Ovary (tissue), 10 donors: ENCODE measurements at places on chromosomes 2 and 18. TPM values are rescaled to one million over a fixed set of nuclear protein-coding genes. Genes with fewer than 3 reads are reported as not detected.

CRYGD gene
- 2.0 TPM for total RNA-seq

MAPRE3 gene
- 23.8 TPM for total RNA-seq

DNA sequence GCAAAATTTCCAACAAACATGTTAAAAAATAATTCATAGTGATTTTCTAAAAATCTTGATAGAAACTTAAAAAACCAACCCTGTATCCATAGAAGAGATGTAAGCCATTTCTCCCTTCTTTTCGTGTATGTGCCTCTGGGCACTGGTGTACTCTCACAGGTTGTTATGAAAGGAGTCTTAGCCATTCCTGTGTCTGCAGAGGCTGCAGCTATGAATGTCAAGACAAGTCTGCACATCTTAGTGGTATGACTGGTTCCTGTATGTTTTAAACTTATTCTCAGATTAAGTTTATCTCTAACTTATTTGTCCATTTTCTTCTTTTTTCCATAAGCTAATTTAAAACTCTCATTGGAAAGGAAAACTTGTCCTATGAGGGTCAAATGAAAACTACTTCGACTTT lies 84.0 kb downstream of the DPP4 start:
- no peak for DNase-seq
- no peaks in the 10 kb centered on the region for H3K36me3 ChIP-seq
- H3K4me3 ChIP-seq, result no peak overlapping the region
- H3K4me1 ChIP-seq, result no peaks in the 10 kb centered on the region
- H3K27me3 ChIP-seq, result no peaks in the 10 kb centered on the region

GRCh38 chr18:45786941-45787340 lies 38.5 kb upstream of the SIGLEC15 start:
- DNase-seq, result no peak
- no peaks in the 10 kb centered on the region for H3K27me3 ChIP-seq
- H3K27ac ChIP-seq, result no peak overlapping the region
- H3K36me3 ChIP-seq, result no peaks in the 10 kb centered on the region
- no peaks in the 10 kb centered on the region for H3K4me1 ChIP-seq

DNA sequence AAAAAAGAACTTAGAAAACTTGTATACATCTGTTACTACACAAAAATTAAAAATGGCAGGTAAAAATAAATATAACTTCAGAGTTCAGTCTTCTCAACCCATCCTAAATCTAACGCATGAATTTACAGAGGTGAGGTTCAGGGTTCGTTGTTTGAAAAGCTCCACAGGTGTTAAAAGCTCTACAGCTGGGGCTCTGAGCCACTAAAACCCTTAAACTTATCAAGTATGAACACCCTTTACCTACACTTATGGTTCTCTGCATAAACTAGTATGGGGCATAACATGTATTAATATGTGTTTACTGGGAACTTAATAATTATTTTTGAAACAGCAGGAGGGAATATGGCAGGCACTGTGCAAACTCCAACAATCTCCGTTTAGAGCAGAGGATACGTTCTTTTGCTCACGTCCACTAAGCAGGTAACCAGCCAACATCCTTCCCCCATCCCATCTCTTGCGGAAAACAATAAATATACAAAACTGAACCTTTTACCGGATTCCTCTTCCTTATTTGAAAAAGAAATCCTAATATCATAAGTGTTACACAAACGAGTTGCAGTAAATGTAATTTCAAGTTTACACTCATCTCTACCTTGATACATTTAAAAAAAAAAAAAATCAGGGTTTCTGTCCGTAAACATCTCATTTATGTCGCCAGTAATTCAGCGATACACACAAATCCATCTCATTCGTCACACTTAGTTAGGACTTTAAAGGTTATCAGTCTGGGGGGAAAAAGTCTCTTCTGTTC lies 1.3 kb downstream of the PIAS2 start:
- no peak overlapping the region for H3K27ac ChIP-seq
- peak overlapping the region; percentile 62 for H3K4me3 ChIP-seq
- H3K36me3 ChIP-seq, result no peaks in the 10 kb centered on the region
- peaks cover 5% of the 10 kb centered on the region for H3K4me1 ChIP-seq

GRCh38 chr2:58984731-58985130 lies 743.6 kb upstream of the FANCL start:
- H3K4me1 ChIP-seq, result no peaks in the 10 kb centered on the region
- no peak for DNase-seq
- H3K36me3 ChIP-seq, result no peaks in the 10 kb centered on the region
- no peak overlapping the region for H3K4me3 ChIP-seq
- no peaks in the 10 kb centered on the region for H3K27me3 ChIP-seq
- H3K27ac ChIP-seq, result no peak overlapping the region

GRCh38 chr2:196587056-196587455 lies 52.5 kb upstream of the CCDC150 start:
- no peaks in the 10 kb centered on the region for H3K27me3 ChIP-seq
- H3K27ac ChIP-seq, result no peak overlapping the region
- no peaks in the 10 kb centered on the region for H3K4me1 ChIP-seq
- no peak for DNase-seq
- H3K4me3 ChIP-seq, result no peak overlapping the region

DNA sequence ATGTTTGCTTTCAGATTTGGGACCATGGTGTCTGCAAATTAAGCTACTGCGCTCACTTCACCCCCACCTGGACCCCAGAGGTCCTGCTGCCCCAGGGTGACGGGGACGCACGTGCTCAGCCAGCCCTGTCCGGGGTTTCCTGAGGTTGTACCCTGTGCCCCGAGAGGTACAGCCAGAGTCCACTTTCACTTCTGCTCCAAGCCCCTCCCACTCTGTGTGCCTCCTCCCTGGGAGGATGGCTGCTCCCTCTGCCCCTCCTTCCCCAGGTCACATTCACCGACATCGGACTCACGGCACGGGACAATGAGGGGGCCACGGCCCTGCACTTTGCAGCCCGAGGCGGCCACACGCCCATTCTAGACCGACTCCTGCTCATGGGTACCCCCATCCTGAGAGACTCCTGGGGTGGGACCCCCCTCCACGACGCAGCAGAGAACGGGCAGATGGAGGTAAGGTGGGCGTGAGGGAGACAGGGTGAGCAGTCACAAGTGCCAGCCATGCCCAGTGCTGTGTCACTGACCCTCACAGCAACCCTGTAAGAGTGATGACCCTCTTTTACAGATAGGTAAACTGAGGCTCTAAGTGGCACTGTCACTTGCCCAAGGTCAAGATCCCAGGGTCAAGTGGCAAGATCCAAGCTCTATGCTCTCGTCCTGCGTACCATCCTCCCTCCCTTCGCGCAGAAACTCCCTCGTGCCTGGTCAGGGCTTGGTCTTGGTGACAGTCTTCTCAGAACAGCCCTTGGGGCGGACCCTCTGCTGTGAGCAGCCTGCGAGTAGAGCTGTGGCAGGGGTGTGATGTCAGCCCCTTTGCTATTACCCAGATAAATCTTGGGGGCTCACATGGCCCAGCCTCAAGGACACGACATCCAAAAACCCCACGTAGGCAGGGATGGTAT lies 7.6 kb downstream of the ESPNL start:
- H3K4me1 ChIP-seq, result no peaks in the 10 kb centered on the region
- no peaks in the 10 kb centered on the region for H3K27me3 ChIP-seq
- H3K27ac ChIP-seq, result no peak overlapping the region
- H3K36me3 ChIP-seq, result no peaks in the 10 kb centered on the region

GRCh38 chr18:55509631-55510324 lies 78.2 kb downstream of the TCF4 start:
- H3K4me3 ChIP-seq, result peak overlapping the region; percentile 13
- no peaks in the 10 kb centered on the region for H3K36me3 ChIP-seq
- peak overlapping the region; percentile 9 for H3K27ac ChIP-seq
- H3K27me3 ChIP-seq, result no peaks in the 10 kb centered on the region
- H3K4me1 ChIP-seq, result peaks cover 1% of the 10 kb centered on the region

GRCh38 chr18:2303517-2304238 lies 267.6 kb downstream of the METTL4 start:
- no peak overlapping the region for H3K27ac ChIP-seq
- H3K27me3 ChIP-seq, result no peaks in the 10 kb centered on the region
- no peaks in the 10 kb centered on the region for H3K4me1 ChIP-seq
- no peak overlapping the region for H3K4me3 ChIP-seq
- H3K36me3 ChIP-seq, result no peaks in the 10 kb centered on the region
- DNase-seq, result no peak

GRCh38 chr2:225766431-225766830 lies 366.9 kb downstream of the NYAP2 start:
- H3K4me1 ChIP-seq, result peaks cover 5% of the 10 kb centered on the region
- H3K27me3 ChIP-seq, result no peaks in the 10 kb centered on the region
- H3K36me3 ChIP-seq, result no peaks in the 10 kb centered on the region
